NCI-H2171 (cell line): ENCODE measurements at places on chromosomes 4 and X.

DNA sequence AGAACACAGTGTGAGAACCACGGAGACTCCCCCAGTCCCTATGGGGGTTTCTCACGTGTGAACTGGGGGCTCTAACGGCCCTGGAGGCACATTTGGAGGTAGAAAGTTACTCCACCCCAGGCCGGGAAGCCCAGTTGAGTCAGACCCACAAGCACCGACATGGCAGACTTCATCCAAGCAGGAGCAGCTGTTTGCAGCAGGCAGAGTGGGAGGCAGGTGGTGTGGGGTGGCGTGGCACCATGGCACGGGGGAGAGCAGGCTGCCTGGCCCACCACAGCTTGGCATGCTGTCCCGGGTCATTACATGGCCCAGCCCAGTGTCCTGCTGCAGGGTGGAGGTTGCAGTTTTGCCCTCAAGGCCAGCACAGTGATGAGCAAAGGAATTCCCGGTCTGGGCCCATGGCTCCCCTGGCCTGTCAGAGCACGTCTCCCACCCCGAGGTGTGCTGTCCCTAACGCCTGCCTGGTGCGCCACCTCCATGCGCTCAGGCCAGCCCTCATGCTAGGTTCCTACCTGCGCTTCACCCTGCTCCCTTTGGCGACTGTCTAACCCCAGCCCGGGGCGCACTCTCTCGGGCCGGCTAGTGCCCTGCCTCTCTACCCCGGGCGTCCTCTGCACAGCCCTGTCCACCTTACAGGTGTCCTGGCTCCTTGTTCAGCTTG is 90.6 kb upstream of the AFAP1 start:
- no peak for DNase-seq

DNA sequence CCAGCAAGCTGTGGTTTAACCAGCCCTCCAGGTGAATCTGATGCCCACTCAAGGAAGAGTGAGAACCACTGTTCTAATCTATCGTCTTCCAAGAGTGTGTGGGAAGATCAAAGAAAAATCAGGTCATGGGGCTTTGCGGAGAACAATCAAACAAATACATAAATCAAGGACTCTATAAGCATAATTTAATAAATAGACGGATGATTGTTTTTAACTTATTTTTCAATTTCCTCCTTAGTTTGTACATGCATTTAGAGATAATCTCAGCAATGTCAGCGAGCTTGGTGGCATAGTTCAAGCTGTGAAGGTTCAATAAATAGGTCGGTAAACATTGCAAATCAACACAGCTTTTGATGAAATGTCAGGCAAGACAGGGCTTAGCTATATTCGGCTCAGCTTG is 84.9 kb downstream of the DMD start:
- DNase-seq: no peak

DNA sequence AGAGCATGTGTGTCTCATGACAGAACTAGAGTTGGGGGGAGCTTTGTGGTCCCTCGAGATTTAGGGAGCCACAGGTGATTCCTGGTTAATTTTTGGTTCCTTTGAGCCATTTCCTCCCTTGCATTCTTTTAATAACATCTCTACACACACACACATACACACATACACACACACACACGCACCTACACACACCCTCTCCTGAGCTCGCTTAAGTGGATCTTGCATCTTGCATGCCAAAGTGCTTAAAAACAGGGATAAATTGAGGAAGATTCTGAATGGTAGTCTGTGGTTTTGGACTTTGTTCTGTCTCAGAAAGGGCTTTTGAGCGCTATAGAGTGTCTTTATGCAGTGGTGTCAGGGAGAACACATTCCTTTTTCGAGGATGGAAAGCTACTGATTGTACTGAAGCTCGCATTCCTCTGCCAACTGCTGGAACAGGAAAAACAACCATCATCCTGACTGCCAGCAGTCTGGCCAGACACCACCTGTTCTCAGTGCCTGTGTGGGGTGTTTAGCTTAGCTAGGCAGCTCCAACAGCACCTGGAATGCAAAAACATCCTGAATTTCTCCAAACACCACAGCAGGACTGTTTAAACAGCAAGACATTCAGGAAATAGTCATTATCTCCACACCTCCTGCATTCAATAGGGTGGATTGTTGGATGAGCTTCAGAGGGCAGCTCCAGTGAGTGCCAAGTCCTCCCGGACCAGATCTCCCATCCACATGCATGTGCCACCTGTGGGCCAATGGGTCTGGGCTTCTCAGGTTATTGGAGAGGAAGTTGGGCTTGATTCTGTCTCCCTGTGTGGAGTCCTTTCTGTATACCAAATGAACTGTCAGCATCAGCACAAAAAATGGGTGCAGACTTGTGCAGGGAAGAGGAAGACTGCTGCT is 21.9 kb upstream of the IGFBP7 start:
- no peak for DNase-seq

GRCh38 chr4:72205831-72206230 is 174.0 kb downstream of the NPFFR2 start:
- no peak for DNase-seq

DNA sequence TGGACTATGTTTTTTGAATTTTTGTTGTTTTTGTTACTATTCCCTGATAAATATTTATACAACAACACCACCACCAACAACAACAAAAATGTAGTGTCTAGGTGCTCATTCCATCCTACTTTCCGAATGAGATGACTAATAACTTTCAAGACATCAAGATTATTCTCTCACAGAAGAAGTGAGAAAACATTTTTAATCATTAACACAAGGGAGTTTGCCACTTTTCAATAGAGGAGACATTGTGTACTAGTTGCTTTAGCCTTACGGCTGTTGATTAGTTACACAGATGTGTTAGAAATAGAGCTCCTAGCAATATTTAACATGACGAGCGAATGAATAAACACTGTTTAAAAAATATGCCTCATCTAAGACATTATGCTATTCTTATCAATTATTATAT is 898.8 kb downstream of the C4orf33 start:
- DNase-seq: no peak

DNA sequence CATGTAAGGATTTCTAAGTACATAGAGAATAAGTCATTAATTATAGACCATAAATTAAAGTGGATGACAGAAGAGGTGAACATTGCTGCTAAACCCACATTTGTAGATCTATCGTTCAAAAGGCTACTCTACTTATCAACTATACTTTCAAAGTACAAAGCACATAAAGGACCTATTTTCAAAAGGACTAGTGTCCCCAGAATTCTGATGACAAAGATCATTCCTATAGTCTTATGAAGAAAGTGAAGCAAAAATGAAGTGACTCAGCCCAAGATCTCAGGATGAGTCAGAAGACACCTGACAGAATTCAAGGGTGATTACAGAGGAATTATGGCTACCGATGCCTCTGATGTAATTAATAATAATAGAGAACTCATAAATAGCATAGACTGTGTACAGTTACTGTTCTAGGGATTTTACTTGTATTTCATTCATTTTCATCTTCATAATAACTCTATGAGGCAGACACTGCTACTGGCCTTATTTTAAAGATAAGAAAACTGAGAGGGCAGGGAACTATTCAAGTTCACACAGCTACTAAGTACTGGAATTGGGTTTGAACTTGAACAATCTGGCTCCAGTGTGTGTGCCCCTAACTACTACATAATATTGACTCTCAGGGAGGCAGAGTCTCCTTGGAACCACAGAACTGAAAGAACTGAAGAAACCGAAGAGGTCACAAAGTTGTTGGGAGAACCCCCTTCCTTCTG is 17.1 kb downstream of the USP46 start:
- no peak for DNase-seq

GRCh38 chrX:8988446-8988845 is 45.5 kb downstream of the FAM9B start:
- no peak for DNase-seq

DNA sequence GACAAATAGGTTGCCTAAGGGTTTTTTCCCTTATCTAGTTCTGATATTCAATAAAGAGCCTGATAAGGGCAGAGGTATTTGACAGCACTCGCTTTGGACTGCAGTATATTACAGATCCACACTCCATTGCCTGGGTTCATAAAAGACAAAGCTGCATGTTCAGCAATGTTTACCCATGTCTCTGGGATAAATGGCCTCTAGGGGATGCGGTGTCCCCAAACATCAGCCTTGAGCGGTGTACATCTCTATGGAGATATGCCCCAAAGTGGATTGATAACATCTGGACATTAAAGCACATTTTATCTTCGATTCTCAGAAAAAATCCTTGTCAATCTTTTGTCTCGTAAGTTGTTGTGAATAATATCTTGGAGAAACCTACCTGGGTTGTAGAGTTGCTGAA is 660.8 kb upstream of the AADAT start:
- no peak for DNase-seq

DNA sequence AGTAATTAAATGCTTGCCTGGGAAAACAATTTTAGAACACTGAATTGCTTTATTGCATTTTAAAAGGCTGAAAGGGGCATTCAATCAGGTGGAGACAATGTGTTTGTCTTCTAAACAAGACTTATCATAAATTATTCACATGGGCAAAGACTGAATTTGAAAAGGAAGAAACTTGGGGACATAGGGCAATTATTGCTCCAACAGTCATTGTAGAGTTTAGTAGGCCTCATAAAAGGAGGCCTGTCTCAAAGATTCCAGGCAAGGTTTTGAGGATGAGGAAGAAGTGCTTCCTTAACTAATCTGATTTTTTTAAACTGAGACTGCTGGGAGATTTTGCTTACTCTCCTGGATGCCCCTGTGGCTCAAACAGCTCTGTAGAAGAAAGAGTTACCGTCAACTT is 174.4 kb upstream of the RPS6KA3 start:
- no peak for DNase-seq

DNA sequence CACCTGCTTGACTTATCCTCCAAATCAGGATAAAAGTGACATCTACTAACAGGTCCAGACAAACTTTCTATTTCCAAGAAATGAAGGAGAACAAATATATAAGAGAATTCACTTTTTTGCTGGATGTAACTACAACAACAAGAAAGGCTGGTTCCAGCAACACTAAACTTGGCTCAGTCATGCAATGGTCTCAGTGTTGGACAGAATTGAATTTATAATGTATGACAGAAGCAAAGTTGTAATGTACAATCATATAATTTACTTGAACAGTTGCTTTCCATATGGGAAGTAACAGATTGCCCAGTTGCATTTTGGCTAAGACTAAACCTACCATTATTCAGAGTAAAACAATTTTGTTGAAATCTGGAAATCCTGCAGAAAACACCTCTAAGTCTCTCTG is 183.3 kb upstream of the INTU start:
- no peak for DNase-seq

GRCh38 chr4:8328456-8328855 is 58.9 kb downstream of the HTRA3 start:
- no peak for DNase-seq

GRCh38 chr4:154254999-154255398 is 236.6 kb downstream of the DCHS2 start:
- no peak for DNase-seq

- no peak for DNase-seq
These were observed 6.1 kb downstream of the SPATA18 start for GRCh38 chr4:52057196-52057595.

- no peak for DNase-seq
These were observed 498.9 kb downstream of the GLUD2 start for GRCh38 chrX:121546317-121546716.

DNA sequence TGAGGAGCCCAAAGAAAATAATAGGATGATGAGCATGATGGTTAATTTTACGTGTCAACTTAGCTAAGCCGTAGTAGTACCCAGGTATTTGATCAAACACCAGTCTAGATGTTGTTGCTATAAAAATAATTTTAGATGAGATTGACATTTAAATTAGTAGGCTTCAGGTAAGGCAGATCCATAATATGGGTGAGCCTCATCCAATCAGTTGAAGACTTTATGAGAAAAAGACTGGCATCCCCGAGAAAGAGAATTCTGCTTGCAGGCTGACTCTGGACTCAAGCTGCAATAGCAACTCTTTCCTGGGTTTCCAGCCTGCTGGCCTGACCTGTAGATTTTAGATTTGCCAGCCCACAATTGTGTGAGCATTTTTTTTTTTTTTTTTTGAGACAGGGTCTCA is 192.8 kb upstream of the LNX1 start:
- DNase-seq: no peak

DNA sequence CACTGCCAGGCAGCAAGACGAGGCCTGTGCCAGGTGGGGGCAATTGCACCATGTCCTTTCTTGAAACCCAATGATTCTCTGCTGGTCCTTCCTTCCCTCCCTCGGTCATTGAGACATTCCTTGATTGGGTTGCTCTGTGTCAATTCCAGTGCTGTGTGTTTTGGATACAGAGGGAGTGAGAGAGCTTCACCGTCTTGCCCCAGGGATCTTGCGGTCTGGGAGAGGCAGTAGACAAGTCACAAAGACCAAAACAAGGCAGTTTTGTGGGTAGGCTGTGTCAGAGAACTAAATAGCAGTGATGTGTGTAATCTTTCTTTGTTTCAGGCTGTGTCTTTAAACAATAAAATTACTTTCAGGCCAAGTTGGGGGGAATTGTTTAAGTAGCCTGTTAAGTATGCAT is 38.8 kb upstream of the TADA2B start:
- DNase-seq: no peak

GRCh38 chr4:13570916-13571315 is 26.6 kb upstream of the NKX3-2 start:
- DNase-seq: no peak

DNA sequence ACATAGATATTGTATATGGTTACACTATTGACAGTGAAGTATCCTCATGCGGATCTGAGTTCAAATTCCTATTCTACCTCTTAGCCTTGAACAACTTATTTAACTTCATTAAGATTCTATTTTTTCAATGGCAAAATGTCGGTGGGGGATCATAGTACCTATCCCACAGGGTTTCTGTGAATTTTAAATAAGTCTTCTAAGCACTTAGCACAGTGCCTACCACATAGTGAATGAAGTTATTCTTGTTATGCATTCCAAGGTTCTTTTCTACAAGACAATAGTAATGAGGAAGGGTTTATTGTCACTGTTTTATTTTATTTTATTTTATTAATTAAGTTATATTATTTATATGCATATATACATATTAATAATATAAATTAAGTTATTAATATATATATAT is 8.8 kb upstream of the ENAM start:
- DNase-seq: no peak
